ENCODE measurements at places on chromosomes 5 and 9.

GRCh38 chr9:99720455-99721050 is 101.1 kb upstream of the NR4A3 start:
- no peak for DNase-seq

DNA sequence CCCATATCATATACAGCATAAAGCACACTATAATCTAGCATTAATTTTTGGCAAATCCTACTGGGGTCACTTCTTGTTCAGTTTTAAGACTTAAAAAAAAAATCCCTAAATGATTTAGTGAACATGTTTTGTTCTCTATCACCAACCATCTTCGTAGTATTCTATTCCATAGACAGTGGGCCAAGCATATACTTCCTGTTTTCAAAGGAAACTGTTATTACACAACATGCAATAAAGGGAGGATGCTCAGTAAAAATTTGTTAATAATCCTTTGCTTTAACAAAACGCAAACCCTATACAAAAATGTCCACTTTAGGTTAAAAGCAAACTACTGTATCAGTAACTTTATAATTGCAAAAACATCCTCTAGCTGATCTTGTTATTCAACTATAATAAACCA is 13.0 kb downstream of the CCNH start:
- DNase-seq = no peak

DNA sequence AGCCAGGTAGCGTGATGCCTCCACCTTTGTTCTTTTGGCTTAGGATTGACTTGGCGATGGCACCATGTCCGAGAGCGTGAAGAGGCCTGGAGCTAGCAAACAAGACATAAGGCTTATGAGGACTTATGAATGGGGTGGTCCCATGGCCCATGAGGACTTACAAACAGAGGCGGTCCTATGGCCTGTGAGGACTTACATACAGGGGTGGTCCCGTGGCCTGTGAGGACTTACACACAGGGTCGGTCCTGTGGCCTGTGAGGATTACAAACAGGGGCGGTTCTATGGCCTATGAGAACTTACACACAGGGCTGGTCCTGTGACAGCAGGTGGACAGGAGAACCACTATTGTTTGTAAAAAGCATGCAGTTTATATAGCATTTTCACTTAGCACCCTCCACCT is 21.3 kb upstream of the FOXD1 start:
- DNase-seq = no peak

DNA sequence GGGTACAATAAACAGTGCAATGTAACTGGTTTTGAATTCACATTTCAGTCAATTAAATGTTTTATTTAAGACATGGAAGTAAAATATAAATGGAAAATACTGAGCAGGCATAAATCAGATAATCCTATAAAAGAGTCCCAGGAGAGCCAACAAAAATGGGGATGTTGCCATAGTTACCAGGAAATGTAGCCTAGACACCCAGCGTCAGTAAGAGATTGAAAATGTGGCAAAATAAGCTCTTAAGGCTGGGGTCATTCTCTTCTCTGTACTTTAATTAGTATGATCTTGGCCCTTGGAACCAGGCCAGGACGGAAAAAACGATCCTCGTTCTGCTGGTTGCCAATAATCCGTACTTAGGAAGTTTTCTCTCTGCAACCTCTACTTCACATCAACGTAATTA is 18.9 kb upstream of the RASEF start:
- DNase-seq = no peak

DNA sequence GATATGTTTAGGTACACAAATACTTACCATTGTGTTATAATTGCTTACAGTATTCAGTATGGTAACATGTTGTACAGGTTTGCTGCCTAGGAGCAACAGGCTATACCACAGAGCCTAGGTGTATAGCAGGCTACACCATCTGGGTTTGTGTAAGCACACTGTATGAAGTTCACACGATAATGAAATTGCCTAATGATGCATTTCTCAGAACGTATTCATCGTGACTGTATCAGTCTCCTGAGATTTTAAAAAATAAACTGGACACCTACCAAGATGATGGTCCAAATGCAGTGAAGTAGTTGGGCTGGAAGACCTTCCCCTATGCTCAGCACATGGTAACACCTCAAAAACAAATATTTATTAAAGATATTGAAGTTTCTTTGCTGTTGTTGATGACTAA is 103.3 kb upstream of the NFIB start:
- DNase-seq = no peak

DNA sequence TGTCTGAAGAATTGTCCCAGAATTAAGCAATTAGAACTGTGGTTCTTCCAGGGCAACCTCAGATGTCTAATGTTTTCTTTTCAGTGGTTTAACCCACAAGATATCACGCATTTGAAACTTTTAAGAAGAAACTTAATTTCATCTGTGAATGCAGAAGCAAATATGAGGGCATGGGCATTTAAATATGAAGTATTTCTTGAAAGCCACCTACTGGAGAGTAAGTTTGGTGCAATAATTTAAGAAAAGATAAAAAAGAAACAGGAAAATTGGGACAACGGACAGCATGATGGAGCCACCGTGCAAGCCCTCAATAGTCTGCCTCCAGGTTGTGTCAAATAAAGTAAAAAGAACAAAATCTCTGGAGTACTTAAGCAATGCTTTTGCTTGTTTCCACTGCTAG is 1.2 kb upstream of the CAPSL start:
- no peak for DNase-seq

- DNase-seq = no peak
These were observed 57.8 kb downstream of the ZNF462 start for GRCh38 chr9:106920701-106921283.

DNA sequence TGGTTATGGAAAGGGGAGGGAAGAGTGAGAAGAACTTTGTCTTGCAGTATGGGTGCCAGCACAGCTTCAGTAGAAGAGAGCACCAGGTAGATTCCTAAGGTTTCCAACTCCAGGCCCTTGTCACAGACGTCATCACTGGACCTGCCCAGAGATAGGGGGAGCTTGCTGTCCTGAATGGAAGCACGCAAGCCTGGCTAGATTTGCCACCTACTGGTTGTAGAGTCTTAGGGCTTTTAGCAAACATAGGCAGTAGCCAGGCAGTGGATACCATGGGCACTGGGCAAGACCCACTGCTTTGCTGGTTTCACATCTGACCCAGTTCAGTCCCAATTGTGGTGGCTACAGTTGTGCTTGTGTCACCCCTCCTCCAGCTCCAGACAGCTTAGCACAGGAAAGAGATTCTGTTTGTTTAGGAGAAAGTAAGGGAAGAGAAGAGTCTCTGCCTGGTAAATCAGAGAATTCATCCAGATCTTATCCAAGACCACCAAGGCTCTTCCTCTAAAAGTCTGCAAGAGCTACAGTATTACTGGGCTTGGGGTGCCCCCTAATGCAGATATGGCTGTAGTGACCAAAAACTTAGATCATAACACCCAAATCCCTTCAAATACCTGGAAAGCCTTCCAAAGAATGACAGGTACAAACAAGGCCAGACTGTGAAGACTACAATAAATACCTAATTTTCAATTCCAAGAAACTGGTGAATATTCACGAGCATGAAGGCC is 158.9 kb downstream of the HINT1 start:
- DNase-seq = no peak

- DNase-seq = no peak
These were observed 455 bp upstream of the FER start for GRCh38 chr5:108747111-108747773.

DNA sequence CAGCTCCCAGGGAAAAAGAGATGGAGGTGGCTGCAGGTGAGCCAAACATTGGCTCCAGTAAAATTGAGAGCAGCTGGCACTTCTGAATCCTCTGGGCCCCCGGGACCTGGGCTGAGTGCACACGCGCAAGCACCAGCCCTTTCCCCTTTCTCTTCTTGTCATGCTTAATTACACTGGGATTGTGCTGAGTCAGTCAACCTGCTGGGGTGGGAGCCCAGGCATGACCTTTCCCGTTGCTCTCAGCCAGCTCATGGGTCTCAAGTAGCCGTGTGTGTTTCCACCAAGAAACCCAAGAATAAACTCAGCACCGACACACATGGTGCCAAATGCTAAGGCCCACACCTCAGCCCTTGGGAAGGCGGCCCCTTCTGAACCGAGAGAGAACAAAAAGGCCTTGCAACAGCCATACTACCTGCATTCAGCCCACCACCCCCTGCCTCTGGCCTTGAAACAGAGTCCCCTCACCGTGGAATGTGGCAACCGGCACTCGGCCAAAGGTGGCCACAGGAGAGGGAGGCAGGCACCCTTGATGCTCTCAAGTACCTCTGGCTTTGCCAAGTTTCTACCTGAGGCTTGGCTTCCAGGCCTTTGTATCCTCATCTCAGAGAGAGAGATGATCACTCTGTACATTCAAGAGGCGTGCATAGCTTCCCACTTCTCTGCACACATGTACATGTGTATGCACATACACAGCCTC is 28.1 kb downstream of the SLIT3 start:
- DNase-seq = no peak

Data from activated naive CD4-positive, alpha-beta T cell treated with anti-CD3 and anti-CD28 coated beads, Interleukin-2, amount 50 U/mL, for 72 hours (primary cell).